ENCODE measurements at places on chromosomes 2 and 18.

GRCh38 chr2:199131136-199131655 lies 326.5 kb downstream of the SATB2 start:
- no peak for DNase-seq

GRCh38 chr2:12951657-12951973 lies 234.9 kb downstream of the TRIB2 start:
- no peak for DNase-seq

GRCh38 chr18:53757328-53757727 lies 467.1 kb downstream of the MBD2 start:
- no peak for DNase-seq

DNA sequence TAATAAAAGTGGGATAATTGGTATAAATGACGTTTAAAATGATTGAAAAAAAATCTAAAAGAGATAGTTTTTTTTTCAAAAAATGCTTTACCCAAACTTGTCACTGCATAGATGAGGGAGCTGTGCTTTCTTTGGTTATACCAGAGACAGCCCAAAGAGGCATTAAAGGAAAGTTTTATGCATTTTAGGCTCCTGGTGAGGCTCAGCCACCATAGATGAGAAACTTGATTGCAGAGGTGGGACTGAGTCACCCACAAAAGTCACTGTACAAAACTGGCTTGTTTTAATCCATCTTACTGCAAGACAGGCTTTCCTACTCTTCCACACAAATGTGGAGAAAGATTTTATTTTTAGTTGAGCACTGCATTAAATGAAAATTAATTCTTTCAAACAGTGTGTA lies 2.4 kb downstream of the SMYD1 start:
- no peak for DNase-seq

- no peak for DNase-seq
These were observed 354.6 kb downstream of the NCKAP5 start for GRCh38 chr2:133213651-133214050.

DNA sequence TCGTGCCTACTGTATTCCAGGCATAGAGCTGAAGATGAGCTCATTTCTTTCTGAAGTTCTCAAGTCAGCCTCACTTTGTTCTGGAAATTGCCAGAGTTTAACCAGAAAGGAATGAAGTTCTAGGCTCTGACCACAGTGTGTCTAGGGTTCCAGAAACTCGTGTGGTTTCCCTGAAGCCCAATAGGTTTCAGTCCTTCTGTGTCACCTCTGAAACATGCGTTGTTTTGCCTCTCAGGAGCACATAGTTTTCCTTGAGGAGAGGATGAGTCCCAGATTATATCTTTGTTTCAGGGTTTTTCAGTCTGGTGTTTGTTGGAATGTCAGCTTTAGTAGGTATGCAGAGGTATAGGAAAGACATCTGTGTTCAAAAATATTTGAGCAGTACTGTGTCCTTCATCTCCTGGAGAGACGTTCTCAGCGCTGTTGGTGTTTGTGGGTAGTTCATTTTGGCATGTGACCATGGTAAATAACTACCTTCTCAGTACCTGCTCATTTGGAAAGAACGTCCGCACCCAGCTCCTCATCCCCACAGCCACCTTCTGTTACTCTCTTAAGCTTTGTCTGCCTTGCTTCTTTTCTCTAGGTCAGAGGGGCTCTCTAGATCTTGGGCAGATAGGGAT lies 56.6 kb downstream of the RALBP1 start:
- no peak for DNase-seq

DNA sequence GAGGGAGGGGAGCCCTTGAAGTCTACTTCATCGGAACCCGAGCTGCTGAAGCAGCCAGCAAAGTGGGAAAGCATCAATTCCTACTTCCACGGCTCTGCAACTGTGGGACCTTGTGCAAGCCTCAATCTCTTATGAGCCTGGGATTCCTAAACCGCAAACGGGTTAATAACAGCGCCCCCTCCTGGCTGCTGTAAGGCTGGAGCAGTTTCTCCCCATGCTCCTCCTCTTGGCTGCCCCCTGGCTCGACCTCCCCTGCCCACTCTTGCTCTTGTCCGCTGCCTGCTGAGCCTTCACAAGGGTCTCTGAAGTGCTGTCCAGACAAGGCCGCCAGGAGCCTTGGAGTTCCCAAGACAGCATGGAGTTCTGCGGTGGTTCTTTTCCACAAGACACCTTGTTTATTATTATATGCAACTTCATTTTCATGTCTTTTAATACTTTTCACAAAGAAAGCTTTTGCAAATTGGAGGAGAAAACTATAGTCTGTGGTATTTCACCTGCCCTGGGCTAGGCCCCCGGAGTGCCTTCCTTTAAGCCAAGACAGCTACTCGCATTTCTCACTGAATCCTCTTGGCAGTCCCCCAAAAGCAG lies 157.2 kb downstream of the DDX1 start:
- peak; percentile 4 for DNase-seq

- DNase-seq: no peak
These were observed 64.8 kb downstream of the ST3GAL5 start for GRCh38 chr2:85823951-85824350.

GRCh38 chr2:232432598-232433184 lies 23.3 kb upstream of the ALPI start:
- DNase-seq: no peak

DNA sequence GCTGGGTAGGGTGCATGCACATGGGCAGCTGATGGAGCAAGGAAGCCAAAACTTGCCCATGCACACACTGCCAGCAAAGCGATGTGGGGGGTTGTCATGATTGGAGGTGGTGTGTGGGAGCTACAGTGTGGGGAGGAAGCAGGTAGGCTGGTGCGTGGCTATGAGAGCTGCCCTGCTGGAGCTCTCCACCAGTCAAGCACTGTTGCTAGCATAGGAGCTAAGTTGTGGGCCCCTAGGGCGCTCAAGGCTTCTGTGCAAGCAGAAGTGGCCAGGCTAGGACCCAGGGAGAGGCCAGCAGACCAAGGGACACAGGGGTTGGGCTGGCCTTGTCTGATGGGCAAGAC lies 20.2 kb downstream of the EHBP1 start:
- DNase-seq: no peak

DNA sequence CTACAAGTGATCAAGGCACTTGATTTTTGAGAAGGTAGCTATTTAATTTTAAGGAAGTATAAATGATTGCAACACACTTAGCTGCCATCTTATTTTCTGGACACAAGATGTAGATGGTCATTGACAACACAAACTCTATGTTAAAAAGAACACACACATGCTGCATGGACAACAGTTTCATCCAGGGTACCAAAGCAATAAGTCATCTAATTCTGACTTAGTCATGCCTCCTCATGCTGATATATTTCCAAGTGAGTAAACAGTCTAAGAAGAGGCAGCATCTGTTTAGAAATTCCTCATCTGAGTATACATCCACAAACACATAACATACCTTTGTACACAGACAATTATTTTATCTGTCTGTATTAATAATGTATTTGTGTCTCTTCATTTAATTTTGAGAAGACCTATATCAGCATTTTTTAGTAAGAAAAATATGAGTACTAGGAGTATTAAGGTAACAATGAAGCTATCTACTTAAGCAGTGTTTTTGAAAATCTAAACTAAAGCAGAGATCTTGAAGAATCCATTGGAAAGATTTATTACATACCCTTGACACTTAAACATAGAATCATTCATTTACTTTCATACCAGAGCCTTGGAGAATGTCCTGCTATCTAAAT lies 84.9 kb downstream of the SCN1A start:
- DNase-seq: no peak

GRCh38 chr2:235723811-235724465 lies 230.1 kb downstream of the AGAP1 start:
- no peak for DNase-seq

DNA sequence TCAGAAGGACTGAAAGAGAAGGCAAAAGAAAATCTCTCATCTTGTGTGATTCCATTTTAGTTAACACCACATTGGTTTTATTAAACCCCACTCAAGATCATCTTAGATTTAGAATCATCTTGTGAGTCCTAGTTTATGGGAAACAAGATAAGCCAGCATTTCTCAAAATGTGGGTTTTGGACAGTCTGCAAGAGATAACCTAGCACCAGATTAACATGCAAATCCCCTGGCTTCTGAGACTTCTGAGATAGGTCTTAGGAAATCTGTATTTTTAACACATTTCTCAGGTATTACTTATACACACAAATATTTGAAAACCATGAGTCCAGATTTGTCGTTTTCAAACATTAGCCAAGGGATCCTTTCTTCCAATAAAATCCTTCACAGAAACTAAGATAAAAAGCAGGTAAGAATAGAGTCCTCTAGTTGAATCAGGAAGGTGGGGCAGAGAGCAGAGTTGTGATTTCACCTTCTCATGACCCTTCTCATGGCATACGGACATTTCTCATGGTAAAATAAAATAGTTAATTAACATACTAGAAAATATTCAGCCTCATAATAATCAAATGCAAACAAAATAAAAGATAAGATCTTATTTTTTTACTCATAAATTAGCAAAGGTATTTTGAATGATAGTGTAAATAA lies 287.2 kb upstream of the FN1 start:
- no peak for DNase-seq

DNA sequence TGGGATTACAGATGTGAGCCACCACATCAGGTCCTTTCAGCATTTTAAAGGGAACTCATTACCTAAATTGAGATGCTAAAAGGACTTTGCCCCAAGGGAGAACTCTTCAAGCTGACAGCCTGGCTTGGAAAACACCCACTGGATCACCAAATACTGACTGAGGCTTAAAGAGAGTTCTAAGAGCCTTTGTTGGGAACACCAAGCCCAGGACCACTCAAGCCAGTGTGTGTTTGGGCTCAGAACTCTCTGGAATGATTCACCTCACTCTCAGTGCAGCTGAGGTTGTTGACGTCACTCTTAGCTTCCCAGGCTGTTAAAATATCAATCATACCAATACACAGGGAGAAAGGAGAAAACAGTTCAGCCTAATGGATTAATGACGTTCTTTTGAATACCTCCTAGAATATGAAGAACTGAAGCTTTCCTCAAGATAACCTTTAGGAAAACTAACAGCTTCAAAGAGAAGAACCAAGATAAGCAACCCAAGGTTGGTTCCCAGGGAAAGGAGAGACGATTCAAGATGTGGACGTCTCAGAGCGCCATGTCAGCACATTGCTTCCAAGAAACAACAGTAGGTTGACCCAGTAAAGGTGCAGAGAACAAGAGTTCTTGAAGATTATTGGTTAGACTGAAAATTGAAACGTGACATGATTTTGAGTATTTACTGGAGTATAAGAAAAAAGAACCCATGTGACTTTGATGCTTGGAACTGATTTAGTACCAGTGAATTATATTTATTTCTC lies 48.0 kb upstream of the MGAT4A start:
- DNase-seq: no peak

DNA sequence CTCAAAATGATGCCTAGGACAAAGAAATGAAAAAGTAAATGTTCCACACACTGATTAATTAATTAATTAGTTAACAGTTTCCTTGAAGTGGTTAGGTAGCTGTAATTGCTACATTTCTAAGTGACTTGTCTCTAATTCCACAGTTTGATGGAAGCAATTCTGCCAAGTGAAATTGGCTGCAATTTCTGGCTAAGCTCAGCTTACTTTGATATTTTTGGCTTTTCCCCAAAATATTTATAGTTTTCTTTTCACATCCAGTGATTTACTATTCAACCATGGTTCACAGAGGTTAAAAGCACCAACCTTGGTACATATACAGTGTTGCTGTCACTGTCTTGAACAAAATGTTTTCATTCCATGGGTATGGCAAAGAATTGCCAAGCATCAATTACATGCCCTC lies 459.5 kb upstream of the CDH20 start:
- DNase-seq: no peak

DNA sequence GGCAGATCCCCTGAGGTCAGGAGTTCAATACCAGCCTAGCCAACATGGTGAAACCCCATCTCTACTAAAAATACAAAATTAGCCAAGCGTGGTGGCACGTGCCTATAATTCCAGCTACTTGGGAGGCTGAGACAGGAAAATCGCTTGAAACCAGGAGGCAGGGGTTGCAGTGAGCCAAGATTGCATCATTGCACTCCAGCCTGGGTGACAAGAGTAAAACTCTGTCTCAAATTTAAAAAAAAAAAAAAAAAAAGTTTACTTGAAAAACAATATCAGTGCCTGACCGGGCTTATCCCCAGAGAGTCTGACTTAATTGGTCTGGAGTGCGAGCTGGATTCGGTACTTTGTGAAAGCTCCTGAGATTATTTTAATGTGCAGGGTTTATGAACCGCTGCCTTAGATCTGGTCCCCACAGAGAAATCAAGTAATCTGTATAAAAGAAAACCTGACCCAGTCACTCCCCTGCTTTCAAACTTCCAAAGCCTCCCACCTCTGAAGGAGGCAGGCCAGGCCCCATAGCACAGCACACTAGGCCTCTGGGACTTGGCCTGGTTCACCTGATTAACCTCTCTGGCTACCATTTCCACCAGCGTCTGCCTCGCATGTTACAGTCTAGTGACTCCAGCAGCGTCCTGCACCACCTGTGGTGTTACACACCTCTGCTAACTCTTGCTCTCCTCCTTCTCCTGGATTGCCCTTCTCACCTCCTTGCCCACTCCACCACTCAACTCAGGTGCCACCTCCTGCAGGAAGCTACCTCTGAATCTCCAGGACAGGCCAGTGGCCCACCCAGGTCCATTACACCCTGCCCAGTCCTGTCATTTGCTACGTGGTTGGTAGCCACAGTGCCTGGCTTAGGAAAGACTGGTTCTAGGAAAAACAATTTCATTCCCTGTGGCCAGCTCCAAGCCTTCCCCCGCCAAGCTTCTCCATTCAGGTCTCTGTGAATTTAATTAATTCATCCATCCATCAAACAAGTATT lies 114.3 kb upstream of the PPP1CB start:
- DNase-seq: no peak

GRCh38 chr2:38243186-38243880 lies 133.7 kb downstream of the ATL2 start:
- DNase-seq: no peak

DNA sequence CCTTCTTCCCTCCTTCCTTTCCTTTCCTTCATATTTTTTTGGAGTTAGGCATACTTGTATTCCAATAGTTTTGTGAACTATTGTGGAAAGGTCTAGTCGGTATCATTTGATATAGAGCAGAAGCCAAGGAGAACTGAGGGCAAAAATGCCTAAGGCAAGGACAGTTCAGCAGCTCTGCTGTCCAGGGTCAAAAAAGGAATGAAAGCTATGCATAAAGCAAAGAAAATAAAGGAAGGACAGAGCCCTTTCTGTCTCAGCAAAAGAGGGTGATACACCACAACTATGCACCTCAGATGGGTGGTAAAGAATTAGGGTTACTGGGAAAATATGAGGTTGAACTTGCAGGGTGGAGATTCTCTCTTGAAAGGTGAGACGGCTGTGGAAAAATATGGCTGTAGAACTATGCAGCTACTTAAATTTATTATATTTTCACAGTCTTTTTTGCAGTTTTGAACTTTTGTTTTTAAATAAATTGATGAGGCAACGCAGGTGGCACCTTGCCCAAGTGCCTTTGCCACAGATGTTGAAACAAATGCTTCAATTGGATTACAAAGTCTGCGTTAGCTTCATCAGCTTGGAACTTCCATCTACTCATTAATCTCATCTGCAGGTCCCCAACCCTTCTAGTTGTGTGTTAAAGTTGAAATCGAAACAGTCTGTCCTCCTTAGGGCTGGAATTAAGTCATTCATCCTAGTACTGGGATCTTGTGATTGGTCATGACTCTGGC lies 20.8 kb downstream of the LHCGR start:
- DNase-seq: no peak

- DNase-seq: no peak
These were observed 141.9 kb upstream of the CTAGE1 start for GRCh38 chr18:22559414-22560274.

- no peak for DNase-seq
These were observed 75.3 kb upstream of the RIOK3 start for GRCh38 chr18:23377669-23378301.

- DNase-seq: no peak
These were observed 1185.2 kb upstream of the PIK3C3 start for GRCh38 chr18:40769786-40770185.

All from stimulated activated CD4-positive, alpha-beta T cell treated with anti-CD3 and anti-CD28 coated beads, TNF-alpha, amount 100 ng/mL, for 24 hours (primary cell).